Naive thymus-derived CD4-positive, alpha-beta T cell (primary cell): ENCODE measurements at places on chromosomes 12 and 14.

GRCh38 chr12:44874981-44875416 lies 1.1 kb downstream of the NELL2 start:
- DNase-seq: peak; percentile 32
- no peaks in the 10 kb centered on the region for H3K36me3 ChIP-seq
- peak overlapping the region; percentile 78 for H3K27ac ChIP-seq
- H3K4me3 ChIP-seq: peak overlapping the region; percentile 58

- H3K36me3 ChIP-seq: no peaks in the 10 kb centered on the region
- no peaks in the 10 kb centered on the region for H3K27me3 ChIP-seq
- no peak overlapping the region for H3K4me3 ChIP-seq
- no peak overlapping the region for H3K27ac ChIP-seq
Observed at GRCh38 chr12:81863406-81863805, 104.3 kb upstream of the PPFIA2 start.

GRCh38 chr12:68944296-68945076 lies 11.5 kb upstream of the CPM start:
- no peak overlapping the region for H3K27ac ChIP-seq
- no peak for DNase-seq
- no peaks in the 10 kb centered on the region for H3K36me3 ChIP-seq
- no peaks in the 10 kb centered on the region for H3K27me3 ChIP-seq

GRCh38 chr12:63787306-63787705 lies 7.6 kb downstream of the RXYLT1 start:
- no peak overlapping the region for H3K4me3 ChIP-seq
- no peaks in the 10 kb centered on the region for H3K4me1 ChIP-seq
- peaks cover 6% of the 10 kb centered on the region for H3K36me3 ChIP-seq
- no peaks in the 10 kb centered on the region for H3K27me3 ChIP-seq
- no peak for DNase-seq
- H3K27ac ChIP-seq: no peak overlapping the region

- no peak overlapping the region for H3K27ac ChIP-seq
- H3K27me3 ChIP-seq: no peaks in the 10 kb centered on the region
- H3K4me1 ChIP-seq: no peaks in the 10 kb centered on the region
- H3K4me3 ChIP-seq: no peak overlapping the region
- no peak for DNase-seq
Observed at GRCh38 chr14:67319142-67319541, 40.5 kb downstream of the ATP6V1D start.

- H3K36me3 ChIP-seq: peaks cover 7% of the 10 kb centered on the region
- DNase-seq: no peak
- H3K27me3 ChIP-seq: no peaks in the 10 kb centered on the region
- no peak overlapping the region for H3K27ac ChIP-seq
- no peak overlapping the region for H3K4me3 ChIP-seq
- H3K4me1 ChIP-seq: peaks cover 11% of the 10 kb centered on the region
Observed at GRCh38 chr12:2792671-2793500, 1.9 kb upstream of the FKBP4 start.

DNA sequence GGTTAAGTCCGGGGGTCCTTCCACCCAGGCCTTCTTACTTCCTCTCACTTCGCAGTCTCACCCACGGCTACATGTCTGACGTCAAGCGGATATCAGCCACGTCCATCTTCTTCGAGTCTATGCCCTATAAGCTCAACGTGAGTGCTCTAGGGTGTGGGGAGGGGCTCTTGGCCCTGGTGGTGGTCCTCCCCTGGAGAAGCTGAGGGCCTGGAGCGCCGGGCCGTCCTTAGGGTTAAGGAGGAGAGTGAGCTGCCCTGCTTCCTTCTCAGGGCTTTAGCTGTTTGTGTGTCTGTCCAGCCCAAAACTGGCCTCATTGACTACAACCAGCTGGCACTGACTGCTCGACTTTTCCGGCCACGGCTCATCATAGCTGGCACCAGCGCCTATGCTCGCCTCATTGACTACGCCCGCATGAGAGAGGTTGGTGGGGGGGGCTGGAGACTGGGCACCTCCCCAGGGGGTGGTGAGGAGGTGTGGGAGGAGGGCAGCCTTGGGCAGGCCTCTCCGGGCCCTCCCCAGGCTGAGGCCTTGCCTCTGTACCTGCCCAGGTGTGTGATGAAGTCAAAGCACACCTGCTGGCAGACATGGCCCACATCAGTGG lies 2.7 kb downstream of the SHMT2 start:
- no peak overlapping the region for H3K27ac ChIP-seq
- H3K36me3 ChIP-seq: no peaks in the 10 kb centered on the region
- DNase-seq: no peak
